HFF-Myc (cell line): ENCODE measurements at places on chromosomes 4 and X.
A peak's percentile ranks its signal among the peaks of the same experiment; 100 is the strongest.

GRCh38 chr4:2572866-2573265 is 36.4 kb downstream of the FAM193A start:
- no peak for DNase-seq

- DNase-seq: no peak
Measured at GRCh38 chr4:7194251-7195140, 2.2 kb downstream of the SORCS2 start.

- DNase-seq: no peak
Measured at GRCh38 chr4:182320092-182320491, 76.9 kb downstream of the TENM3 start.

- DNase-seq: no peak
Measured at GRCh38 chrX:57119416-57119815, 1.9 kb downstream of the SPIN2B start.

DNA sequence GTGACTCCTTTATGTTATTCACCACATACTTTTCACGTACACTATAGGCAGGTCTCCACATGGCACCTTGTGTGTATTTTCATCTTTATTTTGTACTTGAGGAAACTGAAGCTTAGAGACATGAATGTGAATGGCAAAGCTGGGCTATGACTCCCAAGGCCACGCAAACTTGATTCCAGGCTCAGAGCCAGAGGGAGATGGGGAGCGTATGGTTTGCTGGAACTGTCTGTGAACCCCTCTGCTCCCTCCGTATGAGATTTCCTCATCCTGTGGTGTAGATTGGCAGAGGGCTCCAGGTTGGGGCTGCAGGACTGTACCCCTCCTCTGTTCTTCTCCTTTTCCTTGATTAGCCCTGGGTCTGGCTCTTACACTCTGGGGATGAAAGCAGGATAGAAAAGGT is 16.1 kb upstream of the STARD8 start:
- DNase-seq: no peak

DNA sequence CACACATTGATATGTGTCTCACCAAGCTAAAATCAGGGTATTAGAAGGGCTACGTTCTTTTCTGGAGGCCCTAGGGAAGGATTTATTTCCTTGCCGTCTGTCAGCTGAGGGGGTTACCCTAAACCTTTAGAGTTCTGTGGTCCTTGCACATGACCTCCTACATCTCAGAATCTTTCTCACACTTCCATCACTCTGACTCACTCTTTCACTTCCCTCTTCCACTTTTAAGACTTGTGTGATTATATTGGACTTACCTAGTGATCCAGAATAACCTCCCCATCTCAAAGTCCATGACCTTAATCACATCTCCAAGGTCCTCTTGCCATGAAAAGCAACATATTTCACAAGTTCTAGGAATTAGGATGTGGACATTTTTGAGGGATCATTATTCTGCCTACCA is 53.6 kb upstream of the FUNDC1 start:
- DNase-seq: no peak

DNA sequence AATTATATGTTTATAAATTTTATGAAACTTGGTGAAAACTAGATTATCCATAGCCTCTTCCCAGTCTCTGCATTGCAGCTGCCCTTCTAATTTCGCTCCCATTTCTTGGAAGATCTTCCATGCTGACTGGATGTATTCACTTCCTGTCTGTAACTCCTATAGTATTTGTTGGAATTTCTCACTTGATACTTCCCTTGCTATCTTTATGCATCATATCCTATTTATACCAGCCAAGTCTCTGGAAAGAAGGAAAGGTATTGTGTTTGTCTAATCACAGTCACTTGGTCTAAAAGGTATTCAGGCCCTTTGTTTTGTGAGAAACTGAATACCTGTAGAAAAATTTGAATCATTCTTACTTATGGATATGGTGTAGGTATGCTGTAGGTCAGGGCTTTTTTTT is 870.9 kb upstream of the FRG1 start:
- DNase-seq: no peak

- no peak for DNase-seq
Measured at GRCh38 chr4:1291996-1292702, 2.5 kb downstream of the MAEA start.

DNA sequence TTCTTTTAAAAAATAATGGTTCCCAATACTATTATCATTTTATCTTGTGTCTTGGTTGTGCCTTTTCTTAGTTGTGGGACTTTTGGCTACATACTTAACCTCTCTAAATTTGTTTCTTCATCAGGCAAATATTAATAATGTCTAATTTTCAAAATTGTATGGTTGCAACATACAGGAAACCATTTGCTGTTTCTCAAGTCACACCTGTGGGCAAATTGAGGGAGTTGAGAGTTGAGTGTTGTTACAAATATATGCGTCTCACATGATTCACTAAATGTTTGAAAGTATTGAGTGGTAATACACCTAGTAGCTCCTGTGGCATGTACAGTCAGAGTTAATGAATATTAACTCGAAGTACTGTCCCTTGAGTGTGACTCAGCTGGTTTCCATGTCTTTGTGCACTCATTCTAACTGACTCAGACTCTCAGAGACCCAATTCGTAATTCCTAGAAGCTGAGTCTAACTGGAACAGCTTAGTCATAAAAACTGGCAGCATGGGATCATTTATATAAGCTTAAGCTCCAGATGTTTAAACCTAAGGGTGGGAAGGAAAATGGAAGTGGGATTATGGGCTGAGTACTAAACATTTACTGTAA is 802.4 kb downstream of the TRIML1 start:
- DNase-seq: peak; percentile 99

DNA sequence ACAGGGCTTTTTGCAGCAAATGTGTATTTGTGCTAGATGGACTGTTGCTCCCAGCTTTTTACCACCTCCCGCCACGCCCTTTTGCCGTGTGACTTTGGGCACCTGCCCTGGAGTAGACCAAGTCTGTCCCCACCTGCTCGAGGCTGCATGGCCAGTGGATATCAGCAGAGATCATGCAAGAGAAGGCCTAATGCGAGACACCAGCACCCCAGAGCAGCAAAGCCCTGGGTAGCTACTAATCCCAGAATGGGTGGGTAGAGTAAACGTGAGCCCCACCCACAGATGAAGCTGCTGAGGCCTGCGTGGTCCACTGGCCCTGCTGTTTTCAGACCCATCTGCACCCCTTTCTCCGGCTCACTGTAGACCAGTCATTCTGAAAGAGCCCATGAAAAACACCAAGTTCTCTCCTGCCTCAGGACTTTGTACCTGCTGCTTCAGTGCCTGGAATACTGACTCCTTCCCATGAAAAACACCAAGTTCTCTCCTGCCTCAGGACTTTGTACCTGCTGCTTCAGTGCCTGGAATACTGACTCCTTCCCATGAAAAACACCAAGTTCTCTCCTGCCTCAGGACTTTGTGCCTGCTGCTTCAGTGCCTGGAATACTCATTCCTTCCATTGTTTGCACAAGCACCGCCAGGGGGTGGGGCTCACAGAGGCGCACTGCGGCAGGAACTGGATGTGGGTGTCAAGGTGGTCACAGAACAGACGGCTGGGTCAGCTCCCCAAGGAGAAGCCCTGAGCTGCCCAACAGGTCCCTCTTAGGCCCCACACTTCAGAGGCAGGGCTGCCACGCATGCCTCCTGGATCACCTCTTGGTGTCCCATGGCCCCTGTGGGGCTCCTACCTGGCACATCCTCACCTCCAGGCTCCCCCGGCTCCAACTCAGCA is 5.1 kb upstream of the TNIP2 start:
- no peak for DNase-seq

DNA sequence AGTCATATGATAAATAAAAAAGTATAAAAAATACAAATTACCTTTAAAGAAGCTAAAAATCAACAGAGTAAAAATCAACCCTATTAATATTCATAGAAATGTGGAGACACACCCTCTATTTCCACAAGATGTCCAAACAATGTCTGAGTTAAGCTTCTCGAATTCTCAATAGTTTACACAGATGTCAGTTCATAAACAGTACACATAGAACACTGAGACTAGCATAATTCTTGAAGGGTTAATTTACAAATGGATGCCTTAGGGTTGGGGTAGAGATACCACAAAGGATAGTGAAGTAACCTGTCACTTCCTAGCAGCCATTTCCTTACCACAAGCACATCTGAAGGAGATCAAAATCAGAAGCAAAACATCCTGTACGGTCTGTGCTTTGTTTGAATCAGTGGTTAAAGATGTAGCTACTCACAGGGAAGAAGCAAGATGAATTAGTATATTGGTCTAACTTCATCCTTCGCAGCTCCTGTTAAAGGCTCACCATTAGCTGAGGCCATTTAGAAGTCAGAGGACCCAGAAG is 2393.9 kb downstream of the ARAP2 start:
- DNase-seq: peak; percentile 49

- no peak for DNase-seq
Measured at GRCh38 chr4:54843946-54844345, 186.2 kb downstream of the KIT start.

DNA sequence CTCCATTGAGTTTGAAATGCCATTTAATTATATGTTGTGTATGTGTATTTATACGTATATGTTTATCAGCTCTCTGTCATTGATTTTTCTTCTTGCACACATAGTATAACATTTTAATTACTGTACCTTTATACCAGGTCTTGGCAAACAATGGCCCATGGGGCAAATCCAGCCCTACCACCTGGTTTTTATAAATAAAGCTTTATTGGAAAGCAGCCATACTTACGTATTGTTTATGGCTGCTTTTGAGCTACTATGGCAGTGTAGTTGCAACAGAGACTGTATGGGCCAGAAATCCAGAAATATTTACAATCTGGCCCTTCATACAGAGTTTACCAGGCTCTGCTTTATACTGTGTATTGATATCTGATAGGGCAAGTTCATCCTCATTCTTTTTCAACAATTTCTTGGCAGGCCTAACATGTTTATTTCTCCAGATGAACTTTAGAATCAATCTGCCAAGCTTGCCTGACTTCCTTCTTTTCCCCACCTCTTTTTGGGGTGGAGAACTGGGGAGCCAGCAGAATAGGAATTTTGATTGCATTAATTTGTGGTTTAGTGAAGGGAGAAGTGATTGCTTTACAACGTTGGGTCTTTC is 15.8 kb downstream of the DCUN1D4 start:
- no peak for DNase-seq

- no peak for DNase-seq
Measured at GRCh38 chr4:12911750-12912358, 572.3 kb downstream of the RAB28 start.

DNA sequence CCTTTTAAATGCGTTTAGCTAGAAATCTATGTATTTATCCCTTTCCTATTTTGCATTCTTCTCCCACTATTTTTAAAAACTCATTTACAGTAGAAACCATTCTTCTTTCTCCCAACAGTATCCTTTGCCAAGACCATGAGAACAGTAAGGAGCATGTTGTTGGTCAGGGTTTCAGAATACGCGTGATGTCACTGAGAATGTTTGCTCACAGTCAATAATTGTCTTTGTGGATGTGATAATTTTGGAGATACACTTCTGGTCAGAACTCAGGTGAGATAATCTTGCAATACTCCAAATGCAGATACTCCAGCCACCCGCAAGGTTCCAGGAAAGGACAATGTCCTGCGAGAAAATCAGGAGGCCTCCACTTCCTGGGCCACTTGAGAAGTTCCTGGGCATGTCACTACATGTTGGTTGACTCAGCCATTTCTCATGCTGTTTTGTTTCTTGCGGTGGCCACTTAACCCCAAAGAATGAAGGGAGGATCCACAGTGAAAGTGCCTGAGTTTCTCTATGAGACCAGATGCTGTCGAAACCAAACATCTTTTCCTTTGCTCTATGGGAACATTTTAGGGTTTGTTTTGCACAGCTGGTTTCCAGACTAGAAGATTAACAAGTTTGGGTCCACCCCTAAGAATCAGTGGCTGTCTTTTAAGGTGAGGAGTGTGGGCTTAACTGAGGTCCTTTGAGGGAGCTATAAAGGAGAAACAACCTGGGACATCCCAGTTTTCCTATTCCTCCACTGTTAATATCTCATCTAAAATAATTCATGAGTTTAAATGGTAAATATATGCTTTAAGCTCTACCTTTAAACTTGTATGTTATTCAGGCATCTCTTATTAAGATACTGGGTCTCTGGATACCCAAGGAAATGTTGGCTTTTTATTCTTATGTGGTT is 116.0 kb downstream of the SOWAHB start:
- peak; percentile 99 for DNase-seq

DNA sequence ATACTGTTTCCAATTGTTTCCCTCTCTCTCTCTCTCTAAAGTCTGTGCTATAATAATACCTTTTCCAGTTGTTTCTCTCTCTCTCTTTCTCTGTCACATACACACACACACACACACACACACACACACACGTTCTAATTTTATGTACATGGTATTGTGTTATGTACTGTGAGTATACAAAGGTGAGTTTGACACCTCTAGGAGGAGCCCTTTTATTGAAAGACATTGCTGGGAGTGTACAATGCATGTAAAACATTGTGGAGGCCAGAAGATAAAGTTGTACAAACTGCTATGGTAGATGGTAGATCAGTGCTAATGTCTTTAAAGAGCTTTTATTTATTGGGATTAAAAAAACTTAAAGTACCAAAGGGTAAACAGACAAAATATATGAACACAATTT is 53.6 kb downstream of the BLTP1 start:
- DNase-seq: no peak

DNA sequence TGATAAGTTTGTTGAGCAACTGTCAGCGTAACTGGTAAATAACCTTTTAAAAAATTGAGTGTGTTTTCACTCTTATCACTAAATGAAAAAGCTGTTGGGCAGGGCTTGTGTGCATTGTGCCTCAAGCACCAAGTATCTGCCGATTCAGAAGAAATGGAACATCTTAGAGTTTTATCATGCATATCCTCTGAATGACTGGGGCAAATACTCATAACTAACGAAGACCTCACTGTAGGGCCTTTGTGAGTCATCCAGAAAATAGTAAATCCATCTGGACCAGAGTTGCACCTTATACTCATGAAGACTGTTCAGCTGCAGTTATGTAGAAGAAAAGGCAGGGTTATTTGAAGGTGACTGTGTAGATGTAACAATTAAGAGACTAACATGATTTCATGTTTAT is 222.1 kb downstream of the CAMK2D start:
- DNase-seq: no peak

- DNase-seq: no peak
Measured at GRCh38 chr4:3308691-3309090, 15.9 kb downstream of the RGS12 start.

DNA sequence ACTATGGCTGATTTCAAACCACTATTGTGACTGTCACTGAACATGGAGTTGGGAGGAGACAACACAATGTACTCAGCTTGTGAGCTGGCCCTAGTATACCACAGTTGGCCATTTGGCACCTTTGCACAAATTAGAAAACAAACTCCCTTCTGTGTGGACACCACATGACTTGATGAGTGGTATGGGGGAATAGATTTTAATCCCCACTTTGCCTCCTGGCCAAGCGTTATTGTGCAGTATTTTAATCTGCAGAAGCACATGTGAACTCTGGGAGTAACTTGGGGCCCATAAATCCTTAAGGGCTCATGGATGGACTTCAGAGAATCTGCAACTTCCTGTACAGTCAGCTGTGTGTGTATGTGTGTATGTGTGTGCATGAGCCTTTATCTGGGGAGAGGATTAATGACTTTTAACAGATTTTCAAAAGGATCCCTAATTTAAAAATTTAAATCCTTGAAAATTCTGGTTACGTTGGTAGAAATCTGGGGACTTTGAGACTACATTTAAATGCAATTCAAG is 105.0 kb upstream of the PAQR3 start:
- DNase-seq: no peak
